ENCODE measurements at places on chromosomes 1 and 21.
A peak's percentile ranks its signal among the peaks of the same experiment; 100 is the strongest.

GRCh38 chr1:177146499-177146898 lies 18.0 kb downstream of the ASTN1 start:
- no peak for DNase-seq

DNA sequence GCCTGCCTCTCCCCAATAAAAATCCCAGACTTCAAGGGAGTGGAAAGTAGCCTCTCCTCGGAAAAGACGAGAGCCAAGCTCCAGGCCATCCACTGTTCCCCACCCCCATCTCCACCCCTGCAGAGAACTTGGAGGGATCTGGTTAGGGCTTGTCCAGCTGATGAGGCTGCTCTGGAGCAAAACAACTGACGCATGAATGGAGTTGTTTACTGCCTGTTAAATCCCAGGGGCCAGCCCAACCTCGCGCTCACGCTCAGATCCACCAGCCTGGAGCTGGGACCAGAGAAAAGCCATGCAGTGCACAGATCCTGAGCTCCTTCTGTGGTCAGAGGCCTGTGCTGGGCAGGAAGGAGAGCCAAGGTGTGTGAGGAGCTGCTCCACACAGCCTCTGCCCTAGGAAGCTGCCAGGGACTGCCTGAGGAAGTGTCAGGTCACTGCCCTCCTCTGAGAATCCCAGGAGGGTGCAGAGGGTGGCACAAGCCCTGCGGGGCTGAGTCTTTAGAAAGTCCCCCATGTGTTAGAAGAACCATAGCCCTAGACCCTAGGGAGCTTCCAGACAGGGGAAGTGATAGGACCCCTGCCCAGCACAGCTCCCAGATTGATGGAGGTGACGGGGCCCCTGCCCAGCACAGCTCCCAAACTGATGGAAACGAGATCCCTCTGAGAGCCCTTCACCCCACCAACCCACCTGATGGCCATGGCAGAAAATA lies 109.0 kb upstream of the IPO9 start:
- peak; percentile 80 for DNase-seq

- DNase-seq: no peak
Measured at GRCh38 chr1:157774412-157774811, 2.5 kb downstream of the FCRL2 start.

GRCh38 chr1:16677552-16678431 lies 11.0 kb upstream of the RNU1-3 start:
- peak; percentile 81 for DNase-seq

DNA sequence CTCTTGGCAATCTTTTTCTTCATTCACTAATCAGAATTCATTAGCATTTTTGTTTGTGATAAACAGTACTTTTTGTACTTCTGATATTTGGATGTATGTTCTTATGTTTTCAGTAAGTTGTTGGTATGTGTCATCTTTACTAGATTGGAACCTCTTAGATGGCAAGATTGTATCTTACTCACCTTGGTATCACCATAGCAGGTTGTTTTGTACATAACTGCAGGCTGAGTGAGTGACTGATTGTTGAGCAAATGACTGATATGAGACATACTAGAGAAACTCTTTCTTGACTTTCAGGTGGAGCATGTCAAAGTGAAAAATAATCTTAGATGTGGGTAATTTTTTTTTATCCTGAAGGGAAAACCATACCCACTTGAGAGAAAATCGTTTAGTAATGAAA lies 173.7 kb downstream of the CLEC20A start:
- no peak for DNase-seq

GRCh38 chr1:160309185-160309557 lies 24.2 kb upstream of the PEX19 start:
- peak; percentile 41 for DNase-seq

DNA sequence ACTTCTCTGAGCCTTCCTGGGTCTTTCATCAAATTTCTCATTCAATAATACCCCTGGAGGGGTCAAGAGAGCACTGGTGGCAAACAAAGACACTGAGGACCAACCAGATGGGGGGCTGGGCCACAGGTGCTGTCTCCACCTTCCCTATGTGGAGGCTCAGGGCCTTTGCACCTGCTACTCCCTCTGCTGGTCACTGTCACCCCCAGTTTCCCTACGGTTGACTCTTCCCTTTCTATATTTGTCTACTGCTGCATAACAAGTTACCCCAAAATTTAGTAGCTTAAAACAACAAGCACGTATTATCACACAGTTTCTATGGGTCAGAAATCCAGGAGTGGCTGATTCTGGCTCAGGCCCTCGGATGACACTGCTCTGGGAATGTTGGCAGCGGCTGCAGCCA lies 138.8 kb upstream of the RUNX3 start:
- no peak for DNase-seq

DNA sequence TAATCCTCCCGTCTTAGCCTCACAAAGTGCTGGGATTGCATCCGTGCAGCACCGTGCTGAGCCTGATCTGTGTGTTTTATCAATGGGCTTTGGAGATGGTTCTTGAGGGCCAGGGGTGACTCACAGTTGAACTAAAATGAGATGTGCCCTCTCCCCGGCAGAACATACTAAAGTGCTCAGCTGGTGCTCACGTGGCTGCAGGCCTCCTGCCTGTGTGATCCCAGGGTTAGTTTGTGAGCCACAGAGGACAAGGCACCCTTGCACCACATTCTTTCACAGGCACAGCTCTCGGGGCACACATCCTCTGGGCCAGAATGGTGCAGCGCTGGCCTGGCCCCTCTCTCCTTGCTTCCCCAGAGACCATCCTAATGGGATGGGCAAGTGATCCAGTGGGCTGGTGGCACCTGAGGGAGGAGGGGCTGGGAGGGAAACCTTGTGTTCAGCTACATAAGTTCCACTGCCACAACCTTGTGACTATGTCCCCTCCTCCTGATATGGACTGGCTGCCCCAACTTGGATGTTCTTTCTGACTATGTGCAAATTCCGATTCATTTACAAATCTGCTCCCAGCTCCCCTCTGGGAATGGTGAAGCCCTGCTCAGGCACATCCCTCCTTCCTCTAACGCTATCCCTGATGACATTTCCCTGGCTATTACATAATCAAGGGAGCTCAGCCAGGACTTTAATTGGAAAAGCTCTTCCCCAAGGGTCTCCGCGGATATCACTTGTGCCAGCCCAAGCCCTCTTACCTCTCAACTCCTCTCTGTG lies 197.0 kb upstream of the EDN2 start:
- DNase-seq: peak; percentile 83

DNA sequence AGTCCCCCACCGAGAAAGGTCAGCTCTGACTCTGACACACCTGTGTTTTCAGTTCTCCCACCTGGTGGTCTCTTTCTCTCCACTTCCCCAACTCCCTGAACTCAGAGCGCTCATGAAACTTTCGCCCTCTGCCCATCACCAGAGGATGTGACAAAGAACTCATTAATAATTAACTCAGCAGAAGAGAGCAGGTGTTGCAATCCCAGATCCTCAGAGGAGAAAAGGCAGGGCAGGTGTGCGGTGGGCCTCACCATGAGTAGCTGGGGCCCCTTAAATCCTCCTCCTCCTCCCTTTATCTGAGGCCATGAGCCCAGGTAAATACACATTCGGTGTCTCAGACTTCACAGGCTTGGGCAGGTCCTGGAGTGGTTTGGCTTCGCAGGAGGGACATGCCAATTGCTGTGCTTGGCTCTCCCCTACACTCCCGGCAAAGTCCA lies 1.7 kb upstream of the LAMB3 start:
- no peak for DNase-seq

DNA sequence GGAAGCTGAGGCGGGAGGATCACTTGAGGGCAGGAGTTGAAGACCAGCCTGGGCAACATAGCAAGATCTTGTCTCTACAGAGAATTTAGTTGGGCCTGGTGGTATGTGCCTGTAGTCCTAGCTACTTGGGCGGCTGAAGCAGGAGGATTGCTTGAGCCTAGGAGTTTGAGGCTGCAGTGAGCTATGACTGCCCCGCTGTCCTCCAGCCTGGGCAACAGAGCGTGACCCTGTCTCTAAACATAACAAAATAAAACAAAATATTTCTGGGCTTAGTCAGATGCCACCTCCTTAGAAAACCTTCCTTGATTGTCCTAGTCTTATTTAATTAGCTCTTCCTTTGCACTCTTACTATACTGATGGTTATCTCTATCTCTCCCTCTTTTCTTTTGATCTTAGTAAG lies 8.5 kb downstream of the TGFB2 start:
- no peak for DNase-seq

DNA sequence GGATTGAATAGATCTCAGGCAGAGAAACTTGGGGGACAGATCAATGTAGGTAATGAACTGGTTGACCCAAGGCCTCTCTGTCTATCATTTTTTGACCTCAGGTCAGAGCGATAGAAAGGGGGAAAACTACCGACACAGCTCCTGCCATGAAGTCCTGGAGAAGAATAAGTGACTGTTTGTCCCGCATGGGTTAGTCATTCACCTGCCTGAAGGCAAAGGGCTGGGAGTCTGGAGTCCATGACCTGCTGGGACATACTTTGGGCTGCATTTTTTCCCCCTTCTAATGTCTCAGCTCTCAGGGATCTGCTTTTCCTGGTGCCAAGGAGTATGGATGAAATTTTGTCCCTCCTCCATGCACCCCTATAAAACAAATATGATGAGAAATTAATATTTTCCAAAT lies 1.6 kb upstream of the ROR1 start:
- no peak for DNase-seq

GRCh38 chr21:17397703-17398102 lies 115.1 kb upstream of the CXADR start:
- no peak for DNase-seq

DNA sequence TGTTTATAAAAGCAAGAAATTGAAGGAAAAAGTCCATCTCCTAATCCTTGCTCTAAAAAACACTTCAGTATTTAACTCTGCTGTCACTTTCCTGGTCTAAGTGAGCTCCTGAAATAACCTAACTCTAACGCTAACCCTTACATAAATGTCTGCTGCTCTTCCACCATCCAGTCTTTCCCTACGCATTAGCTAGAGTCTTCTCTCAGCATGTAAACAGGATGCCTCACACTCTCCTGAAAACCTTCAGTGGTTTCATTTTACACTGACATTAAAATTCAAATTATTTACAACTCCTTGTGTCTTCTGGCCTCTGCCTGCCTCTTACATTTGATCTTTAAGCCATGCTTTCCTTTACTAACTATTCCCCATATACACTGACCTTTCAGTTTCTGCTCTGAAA lies 697.6 kb upstream of the CXADR start:
- DNase-seq: no peak

GRCh38 chr1:30303387-30303786 lies 420.0 kb downstream of the MATN1 start:
- DNase-seq: no peak

DNA sequence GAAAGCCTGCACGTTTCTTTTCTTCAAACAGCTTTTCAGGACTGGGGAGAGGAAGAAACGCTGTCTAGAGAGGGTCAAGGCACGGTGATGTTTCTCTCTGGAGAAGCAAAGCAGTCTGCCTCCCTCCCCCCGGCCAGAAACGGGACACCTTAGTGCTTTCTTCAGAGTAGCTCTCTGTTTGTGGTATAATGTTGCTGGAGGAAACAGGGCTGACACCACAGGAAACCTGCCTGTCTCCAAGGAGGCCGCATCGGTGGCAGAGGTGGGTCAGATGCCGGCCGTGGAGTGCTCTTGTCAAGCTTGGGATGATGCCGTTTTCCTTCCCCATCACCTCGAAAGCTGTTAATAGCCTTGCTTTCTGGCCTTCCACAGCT lies 139.4 kb downstream of the DHRS3 start:
- no peak for DNase-seq

- DNase-seq: no peak
Measured at GRCh38 chr21:42533306-42533962, 19.8 kb downstream of the SLC37A1 start.

DNA sequence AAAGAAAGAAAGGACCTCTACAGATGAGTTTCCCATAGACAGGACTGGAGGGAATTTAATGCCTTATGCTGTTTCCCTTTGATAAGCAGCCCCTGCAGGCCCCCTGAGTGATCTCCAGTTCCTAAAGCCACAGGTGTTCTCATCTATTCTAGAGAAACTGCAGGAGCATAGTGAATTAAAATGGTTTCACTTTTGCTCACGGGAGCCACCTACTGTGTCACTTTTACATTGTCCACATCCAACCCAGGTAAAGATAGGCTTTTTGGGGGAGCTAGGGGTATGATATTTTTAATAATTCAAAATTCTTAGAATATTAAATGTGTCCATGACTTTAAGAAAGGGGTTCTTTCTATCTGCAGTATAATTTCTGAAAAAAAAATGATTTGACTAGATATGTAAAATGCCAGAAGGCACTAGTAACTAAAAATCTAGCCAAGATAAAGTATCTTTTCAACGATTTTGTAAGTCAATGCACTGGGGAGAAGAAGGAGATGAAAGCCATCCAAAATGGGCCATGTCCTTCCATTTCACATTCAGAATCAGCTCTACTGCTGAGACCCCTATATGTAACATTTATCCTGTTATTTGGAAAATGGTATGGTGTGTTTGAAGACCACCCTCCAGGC lies 267.3 kb upstream of the DUSP10 start:
- no peak for DNase-seq

- no peak for DNase-seq
Measured at GRCh38 chr1:21622466-21623315, 46.5 kb downstream of the RAP1GAP start.

DNA sequence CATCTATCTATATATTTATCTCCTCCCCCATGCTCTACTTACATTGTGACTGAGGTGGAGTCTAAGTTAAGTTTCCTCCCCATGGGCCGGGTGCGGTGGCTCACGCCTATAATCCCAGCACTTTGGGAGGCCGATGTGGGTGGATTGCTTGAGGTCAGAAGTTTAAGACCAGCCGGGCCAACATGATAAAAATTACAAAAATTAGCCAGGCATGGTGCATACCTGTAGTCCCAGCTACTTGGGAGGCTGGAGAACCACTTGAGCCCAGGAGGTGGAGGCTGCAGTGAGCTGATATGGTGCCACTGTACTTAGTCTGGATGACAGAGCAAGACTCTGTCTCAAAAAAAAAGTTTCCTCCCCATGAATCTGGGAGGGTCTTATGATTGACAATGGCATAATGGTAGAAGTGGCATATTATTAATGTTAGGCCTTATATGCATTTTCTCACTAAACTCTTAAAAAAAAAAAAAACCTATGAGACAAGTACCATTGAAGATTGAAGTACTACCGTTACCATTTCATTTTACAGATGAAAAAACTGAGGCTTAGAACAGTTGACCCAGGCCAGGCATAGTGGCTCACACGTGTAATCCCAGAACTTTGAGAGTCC lies 11.2 kb downstream of the F11R start:
- no peak for DNase-seq

- no peak for DNase-seq
Measured at GRCh38 chr21:37447288-37447936, 80.8 kb downstream of the DYRK1A start.

- no peak for DNase-seq
Measured at GRCh38 chr21:38897532-38898421, 92.0 kb downstream of the ETS2 start.
